GM12865 (cell line): ENCODE measurements at places on chromosomes 4 and X.
A peak's percentile ranks its signal among the peaks of the same experiment; 100 is the strongest.

DNA sequence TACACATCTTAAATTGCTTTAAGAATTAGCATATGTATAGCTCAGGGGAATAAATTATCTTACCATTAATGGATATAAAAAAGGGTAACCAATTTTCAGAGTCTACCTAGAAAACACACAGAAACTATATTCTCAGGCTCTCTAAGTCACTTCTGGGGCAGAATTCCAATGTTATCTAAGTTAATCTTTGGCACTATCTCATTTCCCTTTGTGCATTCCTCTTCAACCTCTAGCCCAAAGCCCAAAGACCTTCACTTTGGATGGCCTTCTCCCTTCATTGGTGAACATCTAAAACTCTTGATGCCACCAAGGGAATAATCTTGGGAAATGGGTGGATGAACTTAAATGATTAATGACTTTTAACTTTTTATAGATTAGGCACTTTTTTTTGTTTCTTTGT lies 108.3 kb downstream of the APBB2 start:
- DNase-seq: no peak

DNA sequence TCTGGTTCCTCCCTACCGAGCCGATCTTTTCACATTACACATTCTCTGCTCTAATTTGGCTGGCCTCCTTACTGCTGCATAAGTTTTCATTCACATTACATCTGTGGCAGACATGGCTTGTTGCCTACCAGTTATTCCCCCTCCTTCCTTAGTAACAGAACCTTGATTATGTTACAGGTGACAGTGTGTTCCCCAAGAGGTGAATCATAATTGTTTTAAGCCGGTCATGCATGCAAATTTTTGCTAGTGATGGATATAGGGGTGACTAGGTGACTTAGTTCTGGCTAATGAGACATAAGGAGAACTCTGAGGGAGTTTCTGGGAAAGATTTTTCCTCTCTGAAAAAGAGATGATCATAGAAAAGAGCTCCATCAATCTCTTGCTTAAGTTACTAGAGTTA lies 8.4 kb upstream of the LAMP2 start:
- no peak for DNase-seq

GRCh38 chr4:20421603-20421985 lies 169.9 kb downstream of the SLIT2 start:
- DNase-seq: no peak

GRCh38 chrX:40878766-40879165 lies 143.4 kb upstream of the MED14 start:
- no peak for DNase-seq

DNA sequence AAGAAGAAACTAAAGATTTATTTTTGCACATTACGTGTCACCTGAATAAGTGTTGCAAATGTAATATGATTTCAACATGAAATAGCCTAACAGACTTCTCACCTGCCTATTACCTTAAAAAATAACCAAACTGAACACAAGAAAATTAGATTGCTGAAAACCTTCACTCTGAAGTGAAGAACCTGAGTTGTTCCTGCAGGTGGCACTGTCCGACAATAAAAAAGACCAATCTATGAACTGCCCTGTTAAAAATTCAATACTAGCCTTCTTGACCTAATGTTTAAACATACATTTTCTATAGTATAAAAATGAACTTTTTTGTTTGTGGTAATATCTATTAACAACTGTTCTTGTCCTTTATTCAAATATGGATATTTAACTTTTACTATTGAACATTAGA lies 69.2 kb upstream of the PNPLA4 start:
- peak; percentile 40 for DNase-seq

GRCh38 chr4:107891299-107891698 lies 40.0 kb upstream of the CYP2U1 start:
- DNase-seq: no peak

GRCh38 chr4:6316461-6317003 lies 46.9 kb downstream of the WFS1 start:
- no peak for DNase-seq

- DNase-seq: no peak
Observed at GRCh38 chr4:187491959-187492358, 503.6 kb upstream of the ZFP42 start.

DNA sequence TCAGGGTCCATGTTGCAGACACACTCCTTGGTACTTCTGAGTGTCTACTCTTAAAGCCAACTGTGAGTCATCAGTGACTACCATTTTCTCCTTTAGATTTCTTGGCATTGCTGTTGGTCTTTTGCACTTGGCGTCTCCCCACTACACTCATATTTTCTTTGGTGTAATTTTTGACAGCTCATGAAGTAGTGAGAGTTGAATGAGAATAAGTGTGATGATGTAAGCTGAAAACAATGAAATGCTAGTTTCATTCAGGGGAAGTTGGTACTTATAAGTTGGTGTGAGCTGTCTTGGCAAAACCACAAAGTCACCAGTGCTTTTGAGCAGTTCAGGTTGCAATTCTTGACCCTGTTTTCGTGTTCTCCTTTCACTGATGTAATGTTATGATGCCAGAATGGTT lies 142.9 kb upstream of the ARX start:
- DNase-seq: no peak

- no peak for DNase-seq
Observed at GRCh38 chrX:49987651-49988050, 65.3 kb downstream of the CLCN5 start.

GRCh38 chr4:23166919-23167318 lies 474.2 kb downstream of the GBA3 start:
- DNase-seq: no peak

GRCh38 chr4:176309046-176309445 lies 10.7 kb upstream of the SPCS3 start:
- peak; percentile 87 for DNase-seq

DNA sequence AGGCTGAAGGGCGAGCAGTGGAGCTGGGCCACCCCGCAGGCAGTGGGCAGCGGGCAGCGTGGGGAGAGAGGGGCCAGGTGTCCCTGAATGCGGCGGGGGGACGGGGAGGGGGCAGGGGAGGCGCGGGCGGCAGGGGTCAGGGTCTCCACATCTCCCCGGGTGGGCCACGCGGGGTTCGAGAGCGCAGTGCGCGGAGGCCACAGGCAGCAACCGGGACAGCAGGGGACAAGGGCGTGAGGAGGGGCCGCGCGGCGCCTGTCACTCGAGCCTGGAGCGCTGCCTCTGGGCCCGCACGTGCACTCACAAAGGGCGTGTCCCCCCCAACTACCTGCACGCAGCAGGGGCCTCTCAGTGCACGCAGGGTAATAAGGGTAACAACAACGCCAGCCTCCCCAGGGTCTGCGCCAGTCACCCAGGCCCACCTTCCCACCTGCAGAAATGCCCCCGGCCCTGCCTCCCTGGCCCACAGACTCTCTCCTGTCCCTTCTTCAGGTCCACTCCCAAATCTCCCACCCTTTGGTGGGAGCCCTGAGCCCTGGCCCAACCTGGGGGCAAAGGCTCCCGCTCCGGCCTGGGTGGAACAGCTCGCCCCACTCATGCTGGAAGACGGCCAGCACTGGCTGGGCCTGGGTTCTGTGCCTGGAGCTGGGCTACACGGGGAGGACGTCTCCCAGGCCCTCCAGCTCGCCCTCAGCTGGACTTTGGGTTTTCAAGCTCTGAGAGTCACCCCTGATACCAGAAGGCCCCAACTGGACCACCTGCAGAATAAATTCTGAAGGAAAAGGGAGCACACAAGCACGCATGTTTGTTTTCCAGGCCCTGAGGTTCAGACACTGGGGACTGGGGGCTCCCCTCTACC lies 53.2 kb downstream of the ZFYVE28 start:
- no peak for DNase-seq

- DNase-seq: no peak
Observed at GRCh38 chr4:147765121-147765529, 33.2 kb downstream of the ARHGAP10 start.

- DNase-seq: no peak
Observed at GRCh38 chr4:17786567-17786966, 5.1 kb upstream of the FAM184B start.

DNA sequence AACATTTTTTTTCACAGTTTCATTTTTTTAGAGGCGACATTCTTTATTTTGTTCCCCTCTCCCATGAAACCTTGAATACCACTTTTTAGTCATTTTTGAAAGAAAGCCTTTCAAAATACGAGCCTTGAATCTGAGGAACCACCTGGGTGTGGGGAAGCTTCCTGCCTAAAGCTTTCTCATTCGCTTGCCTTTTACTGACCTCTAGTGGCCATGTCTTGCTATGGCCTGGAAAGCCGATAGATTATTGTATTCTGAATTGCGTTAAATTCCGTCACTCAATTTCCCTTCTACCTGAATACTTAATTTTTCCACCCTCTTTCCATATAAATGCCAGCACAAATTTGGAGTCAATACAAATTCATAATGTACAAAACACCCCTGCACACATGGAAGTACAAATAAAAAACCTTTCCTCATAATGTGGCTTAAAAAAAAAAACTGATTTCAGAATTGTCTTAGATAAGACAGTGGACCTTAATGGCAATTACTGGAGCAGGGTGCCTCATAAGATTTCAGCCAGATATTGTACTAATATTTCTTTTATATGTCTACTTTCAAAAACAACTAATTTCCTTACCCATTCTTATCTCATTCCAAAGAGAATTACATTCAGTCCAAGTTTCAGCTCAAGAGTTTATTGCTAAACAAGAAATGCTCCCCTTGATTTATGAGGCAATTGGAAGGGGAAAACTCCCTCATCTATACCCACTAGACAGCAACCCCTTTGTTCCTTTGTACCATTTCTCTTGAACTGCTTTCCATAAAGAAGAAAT lies 217.9 kb downstream of the CENPC start:
- peak; percentile 68 for DNase-seq

DNA sequence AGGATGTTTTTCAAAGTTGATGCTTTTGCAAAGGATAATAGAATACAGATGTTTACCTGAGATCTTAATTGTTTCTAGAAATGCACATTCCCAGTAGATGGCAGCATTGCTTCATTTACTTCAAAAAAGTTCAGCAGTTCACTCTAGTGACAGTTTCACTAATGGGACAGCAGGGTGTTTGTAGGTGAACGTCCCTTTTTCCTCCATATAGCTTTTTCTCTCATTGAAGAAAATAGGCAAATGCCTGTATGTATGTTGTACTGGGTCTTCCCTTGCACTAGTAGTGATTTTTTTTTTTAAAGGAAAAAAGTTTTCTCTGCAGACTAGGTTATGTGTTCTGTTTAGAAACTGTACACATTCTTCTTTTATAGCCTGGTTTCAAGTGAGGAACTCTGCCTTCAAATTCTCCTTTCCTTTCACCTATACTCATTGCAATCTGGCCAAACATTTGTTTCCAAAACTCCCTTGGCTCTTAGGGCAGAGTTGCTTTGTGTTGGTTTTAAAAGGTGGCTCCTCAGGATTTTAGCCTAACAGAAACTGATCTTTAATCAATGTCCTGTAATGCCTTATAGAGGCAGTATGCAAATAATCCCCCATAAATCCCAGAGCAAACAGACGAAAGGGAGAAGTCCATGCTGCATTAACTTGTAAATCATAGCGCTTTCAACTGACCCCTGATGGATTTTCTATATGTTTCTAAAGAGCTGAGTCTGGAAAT lies 86.3 kb downstream of the EGF start:
- peak; percentile 79 for DNase-seq

GRCh38 chr4:158074851-158075250 lies 98.0 kb downstream of the GASK1B start:
- DNase-seq: no peak

GRCh38 chrX:153884590-153884989 lies 1.4 kb downstream of the L1CAM start:
- DNase-seq: no peak

DNA sequence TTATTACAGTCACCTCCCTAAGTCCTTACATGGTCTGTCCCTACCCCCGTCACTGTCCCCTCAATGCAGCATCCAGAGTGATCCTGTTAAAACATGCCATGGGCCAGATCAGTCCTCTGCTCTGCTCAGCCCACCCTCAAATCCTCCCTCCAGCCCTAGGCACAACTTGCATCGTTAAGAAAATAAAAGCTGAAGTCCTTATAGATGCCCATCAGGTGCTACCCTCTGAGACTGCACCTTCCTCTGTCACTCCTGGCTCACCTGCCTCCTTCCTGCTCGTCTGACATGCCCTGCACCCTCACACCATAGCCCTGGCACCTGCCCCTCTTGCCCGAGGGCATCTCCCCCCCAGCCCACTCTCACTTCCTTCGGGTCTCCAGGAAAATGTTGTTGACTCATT lies 4.1 kb downstream of the STK32B start:
- no peak for DNase-seq

DNA sequence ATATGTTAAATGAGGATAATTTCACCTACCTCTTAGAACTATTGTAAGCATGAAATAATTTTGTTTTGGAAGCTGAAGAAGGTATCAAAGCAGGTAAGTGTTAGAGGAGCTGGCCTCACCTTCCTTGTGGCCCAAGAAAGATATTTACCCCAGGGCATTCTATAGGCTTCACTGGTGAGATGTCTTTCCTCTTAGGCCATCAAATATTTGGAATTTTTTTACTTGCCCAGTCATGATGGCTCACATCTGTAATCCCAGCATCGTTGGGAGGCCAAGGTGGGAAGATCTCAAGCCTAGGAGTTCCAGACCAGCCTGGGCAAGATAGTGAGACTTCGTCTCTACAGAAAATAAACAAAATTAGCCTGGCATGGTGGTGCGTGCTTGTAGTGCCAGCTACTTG lies 6.1 kb upstream of the SMS start:
- no peak for DNase-seq

DNA sequence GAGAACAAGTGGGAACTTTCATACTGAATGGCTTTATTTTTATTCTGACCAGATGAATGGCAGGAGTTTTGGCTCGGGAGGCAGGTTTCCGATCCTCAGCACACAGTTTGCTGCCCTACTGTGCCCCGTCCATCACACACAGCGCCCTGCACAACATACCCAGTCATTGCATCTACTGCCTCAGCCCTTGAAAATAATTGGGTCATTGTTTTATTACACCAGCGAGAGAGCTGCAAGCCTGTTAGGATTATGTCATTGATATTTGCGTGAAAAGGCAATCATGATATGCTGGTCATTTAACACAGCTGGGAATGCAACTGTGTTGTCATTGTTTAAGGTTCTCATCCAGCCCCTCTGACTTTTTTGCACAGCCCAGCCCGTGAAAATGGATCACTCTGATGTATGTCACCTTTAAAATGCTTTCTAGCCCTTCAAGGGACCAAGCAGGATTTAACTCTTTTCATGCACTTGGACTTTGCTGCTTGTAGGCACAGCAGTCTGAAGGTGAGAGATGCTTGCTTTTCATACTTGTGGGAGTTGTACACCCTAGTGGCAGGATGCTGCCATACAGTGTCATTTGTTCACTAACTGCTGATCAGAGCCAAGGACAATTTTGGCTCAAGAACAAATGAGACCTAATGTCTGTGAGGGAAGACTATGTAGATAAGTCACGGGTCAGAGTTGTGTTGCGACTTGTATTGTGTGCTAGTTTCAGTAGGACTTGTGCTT lies 62.3 kb downstream of the RTL9 start:
- peak; percentile 18 for DNase-seq

- DNase-seq: no peak
Observed at GRCh38 chr4:102497986-102498385, 3.2 kb upstream of the NFKB1 start.

- DNase-seq: no peak
Observed at GRCh38 chrX:143623657-143624056, 12.2 kb downstream of the SLITRK4 start.

GRCh38 chr4:145886871-145887240 lies 51.8 kb downstream of the ZNF827 start:
- no peak for DNase-seq

- no peak for DNase-seq
Observed at GRCh38 chr4:74453037-74453635, 8.2 kb downstream of the AREG start.
